Stimulated activated CD4-positive, alpha-beta T cell treated with anti-CD3 and anti-CD28 coated beads, TNF-alpha, amount 100 ng/mL, for 48 hours (primary cell): ENCODE measurements at places on chromosomes 6 and 20.

DNA sequence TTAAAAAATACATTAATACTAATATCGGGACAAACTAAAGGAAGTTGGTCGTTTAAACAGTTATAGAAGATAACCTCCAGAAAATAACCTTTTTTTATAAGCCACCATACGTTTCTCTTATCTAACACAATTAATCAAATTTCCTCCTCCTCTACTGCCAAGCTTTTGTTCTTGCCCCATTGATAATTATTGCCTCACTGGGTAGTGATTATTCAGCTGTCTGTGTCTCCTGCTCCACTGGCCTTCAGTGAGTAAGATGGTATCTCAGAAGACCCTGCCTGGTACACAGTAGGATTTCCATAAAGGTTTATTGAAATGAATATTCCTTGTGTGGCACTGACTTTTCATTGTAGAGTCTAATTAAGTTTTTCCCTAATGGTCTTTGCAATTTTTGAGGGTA, 165.5 kb upstream of the SCGN start:
- no peak for DNase-seq

DNA sequence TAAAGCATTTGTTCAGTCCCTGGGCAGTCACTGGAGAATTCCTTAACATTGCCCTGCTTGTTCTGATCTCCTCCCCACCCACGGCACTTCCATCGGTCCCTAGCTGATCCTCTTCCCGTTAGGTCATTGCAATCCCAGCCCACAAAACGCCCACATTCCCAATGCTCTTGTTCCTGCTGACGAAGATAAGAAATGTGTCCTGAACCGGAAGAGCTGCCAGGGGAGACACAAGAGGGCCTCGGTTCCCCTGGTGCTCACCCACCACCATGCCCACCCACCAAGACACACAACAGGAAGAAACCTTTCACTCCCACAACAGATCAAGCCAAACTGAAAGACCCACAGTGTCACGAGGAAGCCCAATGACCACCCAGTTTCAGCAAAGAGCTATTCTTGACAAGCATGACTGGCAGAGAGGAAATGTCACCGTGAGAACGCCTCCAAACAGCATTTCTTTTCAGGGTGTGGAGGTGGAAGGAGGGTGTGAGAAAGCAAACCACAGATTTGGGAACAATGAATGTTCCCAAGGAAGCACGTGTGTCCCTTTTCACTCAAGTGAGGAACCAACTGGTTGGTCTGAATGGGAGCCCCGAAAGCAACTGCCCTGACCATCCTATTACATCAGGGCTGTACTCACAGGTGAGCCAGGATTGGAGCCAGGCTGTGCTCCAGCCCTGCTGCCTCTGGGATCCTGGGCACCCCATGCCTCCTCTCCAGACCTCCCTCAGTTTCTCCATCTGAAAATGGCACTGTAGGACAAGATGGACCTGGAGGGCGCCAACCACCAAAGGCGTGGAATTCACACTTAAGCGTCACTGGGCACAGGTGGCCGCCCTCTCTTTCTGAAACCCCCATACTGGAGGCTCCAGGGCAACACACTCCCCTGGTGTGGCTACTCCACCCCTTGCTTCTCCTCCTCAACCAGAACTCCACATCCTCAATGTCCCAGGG, 97.5 kb downstream of the ZMYND8 start:
- DNase-seq, result no peak

DNA sequence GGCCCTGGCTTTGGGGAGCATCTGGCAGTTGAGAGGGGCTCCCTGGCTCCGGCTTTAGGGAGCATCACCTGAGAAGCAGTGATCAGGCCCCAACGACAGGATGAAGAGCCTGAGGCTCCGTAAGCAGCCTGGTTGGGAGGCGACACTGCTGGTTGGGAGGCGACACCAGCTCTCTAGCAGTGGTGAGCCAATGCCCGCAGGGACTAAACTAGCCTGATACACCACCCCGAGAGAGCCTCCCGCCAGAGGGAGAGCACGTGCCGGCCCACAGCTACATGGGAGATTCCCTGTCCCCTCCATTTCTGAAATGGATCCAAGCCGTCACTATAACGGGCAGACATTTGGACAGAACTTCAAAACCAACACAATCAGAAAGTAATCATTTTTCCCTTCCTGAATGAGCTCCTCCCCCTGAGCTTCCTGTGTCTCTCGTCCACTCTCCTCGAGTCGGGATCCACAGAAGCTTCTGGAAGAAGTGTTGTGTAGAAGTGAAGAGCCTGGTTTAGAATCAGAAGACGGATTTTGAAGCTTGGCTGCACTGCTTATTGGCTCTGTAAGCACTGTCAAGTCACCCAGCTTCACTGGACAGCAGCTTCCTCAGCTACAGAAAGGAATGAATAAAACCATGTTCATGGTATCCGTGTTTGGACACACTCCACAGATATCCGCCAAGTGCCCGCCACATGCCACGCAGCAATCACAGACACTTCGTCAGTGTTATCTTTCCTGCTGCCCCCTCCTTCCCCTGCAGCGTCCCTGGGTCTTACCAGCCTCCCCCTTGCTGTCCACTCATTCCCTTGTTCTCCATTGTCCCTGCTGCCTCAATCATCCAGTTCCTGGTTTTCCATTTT, 199.6 kb downstream of the TTLL2 start:
- no peak for DNase-seq

DNA sequence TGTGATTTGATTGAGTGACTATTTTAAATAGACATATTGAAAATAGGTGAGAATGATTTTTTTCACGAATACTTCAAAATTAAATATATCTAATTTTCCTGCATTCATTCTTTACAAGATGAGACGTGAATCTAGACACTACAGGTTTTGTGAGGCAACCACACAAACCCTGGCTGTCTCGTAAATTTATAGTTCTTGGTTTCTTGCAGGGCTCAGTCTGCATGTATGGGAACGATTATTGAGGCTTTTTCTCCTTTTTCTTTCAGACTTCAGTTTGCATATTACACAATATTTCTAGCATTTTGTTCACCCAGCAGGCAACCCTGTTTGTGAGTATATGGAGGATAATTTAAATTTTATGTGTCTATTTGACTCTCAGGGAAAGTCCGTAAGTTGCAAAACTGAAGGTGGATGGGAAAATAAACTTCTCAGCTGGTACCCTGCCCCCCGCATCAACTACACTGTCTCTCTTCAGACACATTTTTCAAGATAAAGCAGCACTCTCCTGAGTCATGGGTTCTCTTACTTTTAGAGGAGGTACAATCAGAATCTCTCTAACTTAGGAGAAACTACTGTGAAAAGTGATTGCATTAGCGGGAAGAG, 1349.3 kb downstream of the GRIK2 start:
- DNase-seq, result no peak

DNA sequence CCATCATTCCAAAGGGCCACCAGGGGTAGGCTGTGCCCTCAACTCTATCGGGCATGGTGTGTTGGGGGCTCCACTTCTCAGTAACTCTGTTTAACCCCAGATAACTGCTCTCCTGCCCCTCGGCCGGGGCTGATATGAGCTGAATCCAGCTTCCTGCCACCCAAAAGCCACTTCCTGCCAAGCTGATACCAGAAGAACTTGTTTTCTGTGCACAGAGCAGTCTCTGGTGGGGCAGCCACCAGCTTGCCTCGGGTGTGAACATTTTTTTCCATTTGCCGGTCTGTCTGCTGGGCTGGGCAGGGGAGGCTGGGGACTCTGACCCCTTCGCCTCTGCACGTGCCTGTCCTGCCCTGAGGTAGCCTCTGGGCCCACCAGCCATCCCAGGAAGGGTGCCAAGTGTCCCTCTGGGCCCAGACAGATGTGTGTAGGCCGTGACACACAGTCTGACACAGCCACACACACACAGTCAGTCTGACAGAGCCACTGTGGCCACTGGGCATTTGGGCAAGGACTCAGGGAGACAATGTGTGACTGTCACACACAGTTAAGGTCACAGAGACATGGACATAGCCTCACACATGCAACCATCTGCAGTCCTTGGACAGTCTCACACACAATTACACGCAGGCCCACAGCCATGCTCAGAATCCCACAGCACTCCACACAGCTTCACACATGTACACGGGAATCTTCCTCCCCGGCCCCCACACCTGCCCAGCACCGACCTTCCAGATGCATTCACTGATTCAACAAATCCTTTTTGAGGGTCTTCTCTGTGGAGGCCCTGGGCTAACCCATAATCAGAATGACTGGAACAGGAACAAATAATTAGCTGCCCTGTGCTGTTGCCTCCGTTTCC, 45.1 kb downstream of the NOL4L start:
- DNase-seq, result peak; percentile 56

DNA sequence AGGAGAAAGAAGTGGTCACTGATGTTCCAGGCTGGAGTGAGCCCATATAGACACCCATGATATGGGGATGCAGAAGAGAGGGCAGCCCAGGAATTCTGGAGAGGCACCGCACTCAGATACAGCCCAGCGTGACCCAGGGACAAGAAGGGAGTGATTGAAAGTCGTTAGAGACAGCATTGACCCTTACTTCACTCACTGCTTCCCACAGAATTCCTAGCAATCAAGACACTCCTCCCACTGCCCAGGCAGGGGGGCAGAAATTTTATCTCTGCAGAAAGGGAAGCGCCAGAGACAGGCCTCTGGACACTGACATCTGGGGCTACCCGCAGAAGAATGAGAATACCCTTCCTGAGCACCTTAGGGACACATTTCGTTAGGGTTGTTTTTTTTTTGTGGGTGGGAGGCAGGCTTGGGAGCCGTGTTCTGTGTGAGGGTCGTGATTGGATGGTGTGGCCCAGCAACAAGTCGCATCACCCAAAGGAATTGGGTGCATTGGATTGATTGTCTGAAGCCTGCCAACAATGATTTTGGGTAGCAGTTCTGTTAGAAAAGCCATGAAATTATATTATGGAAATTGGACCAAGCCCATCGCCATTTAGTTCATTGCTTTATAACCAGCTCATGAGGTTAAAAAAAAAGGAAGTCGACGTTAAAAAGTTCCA, 45.9 kb upstream of the MAP3K4 start:
- no peak for DNase-seq

GRCh38 chr6:83071023-83071422, 3.6 kb downstream of the DOP1A start:
- DNase-seq, result no peak

- no peak for DNase-seq
Observed at GRCh38 chr6:156809446-156810178, 32.4 kb downstream of the ARID1B start.
